ENCODE measurements at places on chromosomes 4 and X. TPM values are rescaled to one million over a fixed set of nuclear protein-coding genes. Genes with fewer than 3 reads are reported as not detected.

SATL1 gene
- not detected for polyA plus RNA-seq

RRH gene
- 0.03 TPM for polyA plus RNA-seq

SERTM2 gene
- polyA plus RNA-seq = not detected

WDR17 gene
- polyA plus RNA-seq = 0.16 TPM

DSPP gene
- polyA plus RNA-seq = not detected

BMP15 gene
- not detected for polyA plus RNA-seq

NLGN3 gene
- polyA plus RNA-seq = not detected

FAM9C gene
- polyA plus RNA-seq = not detected

GPR50 gene
- polyA plus RNA-seq = not detected

HELT gene
- not detected for polyA plus RNA-seq

FGF2 gene
- polyA plus RNA-seq = 1.1 TPM

XIAP gene
- polyA plus RNA-seq = 7.8 TPM

ARSJ gene
- polyA plus RNA-seq = 2.5 TPM

SULT1E1 gene
- 0.65 TPM for polyA plus RNA-seq

SPP1 gene
- 0.24 TPM for polyA plus RNA-seq

GCNA gene
- polyA plus RNA-seq = 0.26 TPM

ASB9 gene
- polyA plus RNA-seq = 0.80 TPM

PAK3 gene
- polyA plus RNA-seq = 0.03 TPM

PRMT9 gene
- 2.9 TPM for polyA plus RNA-seq

SSX4 gene
- not detected for polyA plus RNA-seq

CFAP299 gene
- not detected for polyA plus RNA-seq

TMEM271 gene
- polyA plus RNA-seq = not detected

Measured in foreskin keratinocyte (primary cell).